ENCODE measurements at places on chromosomes 5 and 9.

DNA sequence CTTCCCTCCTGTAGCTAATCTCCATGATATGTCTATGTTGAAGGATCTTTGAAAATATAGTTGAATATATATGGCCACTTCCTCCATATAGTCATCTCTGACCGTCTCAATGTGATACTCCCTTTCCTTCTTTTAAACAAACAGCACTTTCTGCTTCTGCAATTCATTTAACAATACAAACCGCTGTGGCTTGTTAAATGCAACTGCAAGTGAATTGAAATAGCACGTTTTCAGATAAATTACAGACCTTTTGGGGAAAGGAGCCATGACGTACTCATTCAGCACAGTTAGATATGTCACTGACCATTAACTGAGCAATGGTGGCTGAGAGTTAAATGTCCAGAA is 82.5 kb downstream of the FBXO38 start:
- no peak overlapping the region for H3K27ac ChIP-seq
- no peaks in the 10 kb centered on the region for H3K36me3 ChIP-seq
- no peaks in the 10 kb centered on the region for H3K27me3 ChIP-seq
- DNase-seq: no peak
- H3K4me1 ChIP-seq: no peaks in the 10 kb centered on the region

GRCh38 chr5:161709239-161709638 is 23.7 kb downstream of the GABRA6 start:
- no peak overlapping the region for H3K4me3 ChIP-seq
- no peaks in the 10 kb centered on the region for H3K27me3 ChIP-seq
- no peaks in the 10 kb centered on the region for H3K36me3 ChIP-seq
- no peak for DNase-seq
- no peak overlapping the region for H3K27ac ChIP-seq
- no peaks in the 10 kb centered on the region for H3K4me1 ChIP-seq

GRCh38 chr5:85293145-85293785 is 908.6 kb upstream of the EDIL3 start:
- H3K36me3 ChIP-seq: no peaks in the 10 kb centered on the region
- no peaks in the 10 kb centered on the region for H3K4me1 ChIP-seq
- H3K27ac ChIP-seq: no peak overlapping the region

GRCh38 chr9:78909566-78909965 is 612.6 kb downstream of the PSAT1 start:
- H3K4me1 ChIP-seq: peaks cover 4% of the 10 kb centered on the region
- no peaks in the 10 kb centered on the region for H3K36me3 ChIP-seq
- no peak overlapping the region for H3K27ac ChIP-seq

All from keratinocyte (primary cell).